T-helper 1 cell (primary cell): ENCODE measurements at places on chromosomes 6 and 20.

DNA sequence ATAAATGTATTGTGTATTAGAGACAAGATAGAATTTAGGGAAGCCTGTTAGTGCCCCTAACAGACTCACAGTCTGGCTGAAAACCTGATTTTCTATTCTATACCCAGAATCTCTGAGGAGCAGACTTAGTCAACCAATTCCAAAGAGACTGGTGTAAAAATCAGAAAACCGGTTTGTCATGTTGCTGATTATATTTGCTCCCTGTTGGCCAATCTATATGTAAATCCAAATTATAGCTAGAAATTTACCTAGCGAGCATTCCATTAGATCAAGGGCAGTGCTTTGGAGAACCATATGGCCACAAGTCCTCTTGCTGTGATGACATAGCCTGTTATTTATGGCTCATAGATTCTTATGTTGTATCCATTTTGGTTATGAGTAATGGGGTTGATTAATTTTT is 4.8 kb downstream of the NFYA start:
- no peak for DNase-seq

DNA sequence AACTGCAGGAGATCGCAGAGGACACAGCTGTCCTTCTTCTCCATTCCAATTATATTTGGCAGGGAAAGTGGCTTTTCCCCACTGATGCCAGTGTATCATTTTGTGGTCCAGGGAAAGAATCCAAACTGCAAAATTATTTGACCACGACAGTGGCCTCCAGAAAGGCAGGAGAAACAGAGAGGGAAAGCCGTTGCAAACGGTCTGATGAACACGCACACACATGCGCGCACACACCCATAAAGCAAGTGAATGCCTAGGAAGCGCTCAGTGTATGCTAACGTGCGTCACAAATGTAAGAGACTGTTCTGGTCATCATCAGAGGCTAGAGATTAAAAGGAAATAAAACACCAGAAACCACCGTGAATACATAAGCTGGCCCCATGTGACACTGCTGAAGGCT is 54.0 kb downstream of the NPEPL1 start:
- no peak for DNase-seq

DNA sequence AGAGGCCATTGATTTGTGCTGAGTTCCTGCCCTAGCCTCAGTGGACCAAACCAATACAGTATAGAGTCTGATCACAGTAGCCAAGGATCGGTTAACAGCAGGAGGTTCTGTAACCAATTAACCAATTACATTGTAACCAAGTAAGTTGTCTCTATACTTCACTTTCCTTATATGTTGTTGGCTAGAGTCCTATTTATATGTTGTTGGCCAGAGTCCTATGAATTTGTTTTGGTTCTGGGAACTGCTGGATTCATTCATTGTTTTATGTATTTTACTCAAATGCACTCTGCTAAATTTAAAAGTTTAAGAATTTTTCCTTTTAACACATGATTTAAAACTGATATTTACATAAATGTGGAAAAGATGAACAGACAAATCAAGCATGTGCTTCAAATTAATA is 597.4 kb upstream of the HS3ST5 start:
- no peak for DNase-seq

GRCh38 chr6:54426995-54427394 is 118.8 kb downstream of the TINAG start:
- DNase-seq = no peak

GRCh38 chr20:41776421-41776820 is 158.2 kb upstream of the CHD6 start:
- DNase-seq = no peak
